ENCODE measurements at places on chromosomes 11 and 22.

DNA sequence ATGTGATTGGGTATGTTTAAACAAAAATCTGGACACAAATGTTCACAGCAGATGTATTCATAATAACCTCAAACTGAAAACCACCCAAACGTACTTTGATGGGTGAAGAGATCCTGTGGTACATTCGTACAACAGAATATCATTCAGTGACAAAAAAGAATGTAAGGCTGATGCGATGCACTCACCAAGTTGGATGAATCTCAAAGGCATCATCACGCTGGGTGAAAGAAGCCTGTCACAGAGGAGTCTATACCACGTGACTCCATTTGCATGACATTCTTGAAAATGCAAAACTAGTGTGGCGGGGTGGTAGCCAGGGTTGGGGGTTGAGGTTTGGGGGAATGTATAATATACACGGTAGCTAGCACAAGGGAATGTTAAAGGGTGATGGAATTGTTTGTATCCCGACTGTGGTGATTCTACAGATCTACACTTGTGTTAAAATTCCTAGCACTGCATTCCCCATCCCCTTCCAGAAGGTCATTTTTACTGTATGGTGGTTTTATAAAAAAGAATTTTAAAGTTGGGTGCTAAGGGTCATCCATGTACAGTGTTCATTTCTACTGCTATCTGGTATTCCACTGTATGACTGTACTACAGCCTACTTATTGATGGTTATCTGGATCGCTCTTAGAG lies 35.0 kb upstream of the SLC25A1 start:
- DNase-seq, result no peak

- no peak for DNase-seq
These were observed 47.3 kb downstream of the PLAAT5 start for GRCh38 chr11:63443714-63444113.

DNA sequence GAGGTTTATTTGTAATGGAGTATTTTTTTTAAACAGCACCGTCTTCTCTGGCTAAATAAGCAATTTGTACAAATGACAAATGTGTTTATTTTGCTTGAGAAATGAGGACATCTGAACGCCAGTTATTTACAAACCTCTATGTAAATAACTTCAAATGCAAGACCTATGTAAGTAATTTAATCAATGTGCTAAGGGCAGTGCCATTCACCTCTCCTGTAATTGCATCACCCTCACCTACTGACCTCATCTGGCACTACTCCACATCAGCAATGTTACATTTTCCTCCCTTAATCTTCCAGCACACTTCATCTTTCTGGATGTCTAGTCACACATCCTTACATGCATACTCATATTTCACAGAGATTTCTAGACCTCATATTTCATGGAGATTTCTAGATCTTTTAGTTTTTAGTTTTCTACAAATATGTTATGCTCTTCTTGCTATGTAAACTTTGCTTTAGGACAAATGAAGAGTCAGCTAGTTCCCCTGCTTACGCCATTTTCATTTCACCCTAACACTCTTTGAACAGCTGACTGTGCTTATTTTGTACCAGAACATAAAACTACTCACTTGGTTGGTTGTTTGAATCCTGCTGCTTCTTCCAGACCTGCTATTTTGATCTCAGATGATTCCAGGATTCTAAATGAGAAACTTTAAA lies 238.6 kb downstream of the GRM5 start:
- DNase-seq, result no peak

- DNase-seq, result no peak
These were observed 1.2 kb upstream of the ZFP91 start for GRCh38 chr11:58577555-58578135.

- no peak for DNase-seq
These were observed 37.6 kb downstream of the SHANK2 start for GRCh38 chr11:71214553-71215424.

DNA sequence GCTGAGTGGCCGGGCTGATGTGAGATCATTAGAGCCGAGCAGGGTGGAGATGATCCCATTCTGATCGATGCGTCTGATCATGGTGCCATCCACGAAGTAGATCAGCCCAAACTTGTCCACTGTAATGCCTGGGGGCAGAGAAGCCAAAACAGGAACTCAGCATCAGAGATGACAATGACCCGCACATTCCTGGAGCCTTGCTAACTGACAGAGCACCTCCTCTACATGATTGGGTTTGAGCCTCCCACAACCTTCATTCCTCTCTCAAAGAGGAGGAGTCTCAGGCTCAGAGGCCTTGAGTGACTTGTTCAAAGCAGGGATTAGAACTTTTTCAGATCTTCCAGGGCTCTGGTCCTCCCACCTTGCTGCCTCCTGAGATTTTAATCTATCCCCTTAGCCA lies 133.7 kb upstream of the NARS2 start:
- DNase-seq, result no peak

DNA sequence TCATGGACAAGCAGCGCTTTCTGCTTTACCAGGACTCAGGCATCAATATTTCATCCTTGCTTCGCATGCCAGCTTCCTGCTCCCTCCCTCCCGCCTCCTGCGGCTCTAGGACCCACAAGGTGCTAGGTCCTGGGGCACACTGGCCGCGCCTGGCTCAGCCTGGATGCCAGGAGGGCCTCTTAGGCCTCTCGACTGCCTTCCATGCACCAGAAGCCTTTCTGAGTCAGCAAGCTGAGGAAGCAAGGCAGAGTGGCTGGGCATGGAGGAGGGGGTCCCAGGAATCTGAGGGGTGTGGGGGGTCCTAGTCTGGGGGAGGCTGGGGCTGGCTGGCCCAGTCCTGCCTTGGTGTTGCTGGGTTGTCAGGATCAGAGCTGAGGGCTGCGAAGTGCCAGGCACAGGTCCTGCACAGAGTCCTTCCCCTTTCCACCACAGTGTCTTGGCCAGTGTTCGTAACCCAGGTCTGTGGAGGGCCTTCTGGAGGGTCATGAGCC lies 61.0 kb upstream of the THY1 start:
- DNase-seq, result no peak

DNA sequence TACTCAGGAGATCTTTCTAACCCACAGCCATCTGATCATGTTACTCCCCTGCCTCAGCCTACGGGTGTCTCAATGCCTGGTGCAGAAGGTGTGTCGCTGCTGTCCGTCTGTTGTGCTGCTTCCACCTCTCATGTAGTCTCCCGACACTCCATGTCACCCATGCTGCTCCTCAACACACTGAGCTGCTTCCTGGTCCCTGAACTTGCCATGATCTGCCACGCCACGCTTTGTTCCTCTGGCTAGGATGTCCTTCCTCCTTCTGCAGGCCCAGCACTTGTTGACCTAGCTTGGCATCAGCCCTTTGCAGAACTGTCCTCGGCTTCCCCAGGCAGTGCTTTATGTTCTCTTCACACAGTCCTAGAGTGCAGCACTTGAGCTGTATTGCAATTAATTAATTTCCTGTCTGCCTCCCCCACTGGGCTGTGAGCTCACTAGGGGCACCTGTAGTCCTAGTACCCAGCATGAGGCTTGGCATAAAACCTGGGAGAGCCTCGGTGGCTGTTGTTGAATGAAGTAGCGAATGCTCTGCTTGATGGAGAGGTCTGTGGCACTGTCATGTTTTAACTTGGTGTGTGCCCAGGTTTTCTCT lies 9.5 kb downstream of the GTPBP1 start:
- DNase-seq, result no peak

DNA sequence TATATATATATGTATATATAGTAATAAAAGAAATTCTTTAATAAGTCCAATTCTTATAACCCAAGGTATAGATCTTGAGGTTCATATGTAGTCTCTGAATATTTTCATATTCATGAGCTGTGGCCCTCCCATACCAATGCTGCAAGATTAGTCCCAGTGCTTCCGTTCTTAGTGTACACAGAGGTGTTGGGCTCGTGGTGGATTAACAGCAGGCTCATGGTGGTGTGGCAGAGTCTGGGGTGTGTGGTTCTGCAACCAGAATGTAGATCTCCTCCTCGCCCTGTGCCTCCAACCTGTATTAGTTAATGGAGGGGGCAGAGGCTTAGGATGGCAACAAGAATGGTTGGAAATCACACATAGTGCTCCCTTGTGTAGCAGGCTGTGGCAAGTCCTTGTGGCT lies 16.8 kb downstream of the PRDM10 start:
- DNase-seq, result no peak

GRCh38 chr22:38477585-38477984 lies 9.7 kb downstream of the KDELR3 start:
- DNase-seq, result no peak

DNA sequence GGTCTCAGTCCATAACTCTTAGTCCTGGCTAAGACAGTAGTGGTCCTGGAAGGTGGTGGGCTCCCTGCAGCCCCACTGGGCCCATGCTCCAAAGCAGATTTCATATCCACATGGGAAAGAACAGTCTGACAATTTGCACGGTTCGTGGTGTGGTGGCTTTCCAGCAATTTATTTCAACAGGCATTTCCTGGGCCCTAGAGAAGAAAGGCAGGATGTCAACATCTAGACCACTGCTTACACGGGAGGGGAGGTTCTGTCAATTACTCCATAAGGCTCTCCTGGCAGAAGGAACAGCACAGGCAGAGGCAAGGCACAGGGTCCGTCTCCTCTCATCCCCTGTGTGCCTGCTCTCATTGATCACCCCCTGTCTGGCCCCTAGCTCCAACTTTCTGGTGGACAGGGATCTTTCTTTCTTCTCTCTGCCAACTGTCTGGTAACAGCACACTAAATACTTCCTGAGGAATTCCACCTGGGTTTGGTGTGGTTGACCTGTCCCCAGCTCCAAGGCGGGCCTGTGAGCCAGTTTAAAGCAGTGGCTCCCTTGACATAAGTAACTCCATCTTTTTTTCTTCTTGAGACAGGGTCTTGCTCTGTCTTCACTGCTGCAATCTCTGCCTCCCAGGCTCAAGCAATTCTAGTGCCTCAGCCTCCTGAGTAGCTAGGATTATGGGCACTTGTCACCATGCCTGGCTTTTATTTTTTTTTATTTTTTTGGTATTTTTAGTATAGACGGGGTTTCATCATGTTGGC lies 5.1 kb upstream of the A4GALT start:
- no peak for DNase-seq

DNA sequence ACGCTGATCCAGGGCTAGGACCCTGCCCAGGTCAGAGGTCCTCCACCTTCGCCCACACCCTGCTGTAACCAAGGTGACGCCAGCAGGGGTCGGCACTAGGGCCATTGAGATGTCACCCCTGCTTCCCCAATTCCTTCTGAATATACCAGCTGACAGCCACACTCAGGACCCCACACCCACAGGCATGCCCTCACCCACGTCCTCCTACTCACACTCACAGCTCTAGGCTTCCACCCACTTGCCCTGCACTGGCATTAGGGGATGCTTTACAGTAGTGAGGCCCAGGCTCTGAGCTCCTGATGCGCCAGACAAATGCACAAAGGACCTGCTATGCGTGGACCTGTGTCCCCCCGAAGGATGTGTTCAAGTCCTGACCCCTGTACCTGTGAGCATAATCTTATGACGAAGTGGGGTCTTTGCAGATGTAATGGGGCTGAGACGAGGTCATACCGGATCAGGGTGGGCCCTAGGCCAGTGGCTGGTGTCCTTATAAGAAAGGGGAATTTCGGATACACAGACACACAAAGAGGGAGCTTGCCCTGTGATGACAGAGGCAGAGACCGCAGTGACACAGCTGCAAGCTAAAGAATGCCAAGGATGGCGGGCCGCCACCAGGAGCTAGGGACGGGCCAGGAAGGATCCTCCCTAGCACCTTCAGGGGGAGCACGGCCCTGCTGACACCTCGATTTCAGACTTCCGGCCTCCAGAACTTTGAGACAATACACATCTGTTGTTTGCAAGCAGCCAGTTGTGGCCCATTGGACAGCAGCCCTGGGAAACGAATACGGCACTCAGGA lies 11.2 kb downstream of the WNT11 start:
- DNase-seq, result no peak

- DNase-seq, result no peak
These were observed 54.7 kb downstream of the MYEOV start for GRCh38 chr11:69348414-69349235.

- no peak for DNase-seq
These were observed 23.6 kb upstream of the ALX4 start for GRCh38 chr11:44333271-44334218.

GRCh38 chr11:70460964-70461363 lies 62.6 kb downstream of the CTTN start:
- no peak for DNase-seq

DNA sequence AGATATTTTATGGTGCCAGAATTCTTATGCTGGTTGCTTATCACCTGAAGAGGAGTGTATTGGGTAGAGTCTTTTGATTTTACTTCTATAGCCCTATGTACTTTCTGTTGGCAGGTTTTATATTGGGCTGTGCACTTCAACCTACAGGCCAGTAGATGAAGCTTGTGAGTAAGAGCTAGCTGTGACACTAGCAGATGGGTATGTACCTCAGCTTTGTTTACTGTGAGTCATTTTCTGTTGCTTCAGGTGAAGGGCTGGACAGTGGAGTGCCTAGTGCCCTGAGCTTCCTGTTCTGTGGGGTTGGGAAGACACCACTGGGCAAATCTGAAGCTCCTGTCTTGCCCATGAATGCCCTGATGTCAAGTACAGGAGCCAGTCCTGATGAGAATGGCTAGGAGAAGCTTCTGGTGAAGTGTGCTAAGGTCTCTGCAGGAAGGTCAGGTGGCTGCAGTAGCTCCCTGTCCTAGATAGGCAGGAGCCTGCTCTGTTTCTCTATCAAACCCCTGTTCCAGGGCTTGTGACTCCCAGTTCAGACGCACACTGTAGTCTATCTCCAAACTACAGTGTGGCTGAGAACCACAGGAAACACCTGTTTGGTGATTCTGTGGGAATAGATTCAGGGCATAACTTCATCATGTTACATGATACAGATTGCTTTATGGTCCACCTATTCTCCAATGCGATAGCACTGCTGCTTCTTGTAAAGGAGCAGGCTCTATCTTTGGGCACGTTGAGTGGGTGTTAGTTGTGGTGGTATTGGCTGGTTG lies 755.7 kb downstream of the KCNA4 start:
- DNase-seq, result no peak

DNA sequence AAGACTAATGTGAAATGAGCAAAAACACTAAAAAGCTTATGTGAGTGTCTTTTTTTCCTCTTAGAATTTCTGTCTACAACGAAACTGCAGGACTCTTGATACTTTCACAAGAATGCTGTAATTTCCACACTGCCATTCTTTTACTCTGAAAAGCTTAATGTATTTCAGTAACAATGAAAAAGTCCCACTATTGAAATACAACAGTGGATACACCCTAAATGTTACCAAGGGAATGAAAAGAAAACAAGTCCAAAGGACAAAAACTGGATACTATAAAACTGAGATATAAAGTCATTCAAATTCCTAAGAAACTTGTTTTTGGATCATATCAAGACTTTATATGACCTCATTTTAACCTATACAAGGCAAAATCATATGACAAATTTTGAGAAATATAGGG lies 77.4 kb downstream of the SOX6 start:
- no peak for DNase-seq

- no peak for DNase-seq
These were observed 1.4 kb downstream of the SCO2 start for GRCh38 chr22:50523806-50524675.

DNA sequence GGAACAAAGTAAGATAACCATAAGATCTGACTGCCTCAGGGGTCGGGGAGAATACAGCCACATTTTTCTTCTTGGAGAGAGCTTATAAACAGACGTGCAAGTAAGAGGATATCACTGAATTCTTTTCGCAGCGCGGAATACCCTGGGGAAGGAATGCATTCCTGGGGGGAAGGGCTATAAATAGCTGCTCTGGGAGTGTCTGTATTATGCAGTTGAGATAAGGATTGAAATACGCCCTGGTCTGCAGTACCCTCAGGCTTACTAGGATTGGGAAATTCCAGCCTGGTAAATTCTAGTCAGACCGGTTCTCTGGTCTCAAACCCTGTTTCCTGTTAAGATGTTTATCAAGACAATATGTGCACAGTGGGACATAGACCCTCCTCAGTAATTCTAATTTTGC lies 1491.7 kb upstream of the RAG2 start:
- no peak for DNase-seq
